NCI-H1092 (cell line): ENCODE measurements at places on chromosomes 6 and 20.

DNA sequence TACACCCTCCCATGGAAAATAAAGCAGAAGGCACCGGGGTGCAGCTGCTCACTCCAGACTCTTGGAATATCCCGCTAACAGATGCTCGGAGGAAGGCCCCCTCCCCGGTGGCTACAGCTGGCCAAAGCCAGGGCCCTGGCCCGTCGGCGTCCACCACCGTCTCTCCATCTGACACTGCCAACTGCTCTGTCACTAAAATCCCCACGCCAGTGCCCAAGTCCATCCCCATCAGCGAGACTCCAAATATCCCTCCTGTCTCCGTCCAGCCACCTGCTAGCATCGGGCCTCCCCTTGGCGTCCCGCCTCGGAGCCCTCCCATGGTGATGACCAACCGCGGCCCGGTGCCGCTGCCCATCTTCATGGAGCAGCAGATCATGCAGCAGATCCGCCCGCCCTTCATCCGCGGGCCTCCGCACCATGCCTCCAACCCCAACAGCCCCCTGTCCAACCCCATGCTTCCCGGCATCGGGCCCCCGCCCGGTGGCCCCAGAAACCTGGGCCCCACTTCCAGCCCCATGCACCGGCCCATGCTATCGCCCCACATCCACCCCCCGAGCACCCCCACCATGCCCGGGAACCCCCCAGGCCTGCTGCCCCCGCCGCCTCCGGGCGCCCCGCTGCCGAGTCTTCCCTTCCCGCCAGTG is 143.9 kb downstream of the SOBP start:
- DNase-seq: no peak

DNA sequence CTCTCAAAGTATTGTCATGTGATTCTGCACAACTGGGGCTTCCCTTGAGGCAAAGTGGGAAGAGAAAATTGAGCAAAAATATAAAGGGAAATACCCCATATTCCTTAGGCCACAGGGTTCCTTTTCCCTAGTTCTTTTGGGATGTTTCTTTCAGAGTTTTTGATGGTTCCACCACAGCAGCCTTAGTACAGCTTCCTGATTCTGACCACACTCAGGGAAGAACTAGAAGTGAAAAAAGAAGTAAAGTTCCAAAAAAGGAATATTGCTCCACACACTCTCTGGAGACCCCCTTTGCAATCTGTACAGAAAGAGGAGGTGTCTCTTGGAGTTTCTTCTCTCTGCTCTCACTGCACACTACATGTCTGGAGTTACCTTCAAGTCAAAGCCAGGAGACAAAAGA is 27.9 kb upstream of the HLA-DQA2 start:
- DNase-seq: no peak

DNA sequence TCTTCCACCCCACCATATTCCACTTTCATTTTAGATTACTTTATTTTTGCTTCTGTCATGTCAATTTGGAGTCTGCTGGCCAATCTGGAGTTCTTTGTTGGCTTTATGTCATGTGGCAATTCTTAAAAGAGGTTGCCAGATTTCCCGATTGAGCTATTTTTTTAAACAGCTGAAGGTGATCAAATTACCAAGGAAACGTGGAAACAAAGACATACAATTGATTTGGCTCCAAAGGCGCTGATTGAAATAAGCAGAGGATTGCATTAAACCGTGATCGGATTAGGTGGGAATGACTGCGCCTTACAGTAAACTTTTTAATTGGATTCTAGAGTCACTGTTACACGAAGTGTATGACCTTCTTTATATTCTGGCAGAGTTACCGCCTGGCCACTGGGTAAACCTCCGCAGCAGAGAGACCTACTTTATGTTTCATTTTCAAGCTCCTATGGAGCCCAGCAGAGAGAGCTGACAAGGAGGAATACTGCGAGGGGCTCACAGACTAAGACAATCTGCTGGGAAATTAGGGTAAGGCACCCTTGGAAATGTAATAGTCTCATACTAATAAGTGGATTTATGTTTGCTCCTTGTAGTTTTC is 37.9 kb downstream of the SIM1 start:
- DNase-seq: no peak

DNA sequence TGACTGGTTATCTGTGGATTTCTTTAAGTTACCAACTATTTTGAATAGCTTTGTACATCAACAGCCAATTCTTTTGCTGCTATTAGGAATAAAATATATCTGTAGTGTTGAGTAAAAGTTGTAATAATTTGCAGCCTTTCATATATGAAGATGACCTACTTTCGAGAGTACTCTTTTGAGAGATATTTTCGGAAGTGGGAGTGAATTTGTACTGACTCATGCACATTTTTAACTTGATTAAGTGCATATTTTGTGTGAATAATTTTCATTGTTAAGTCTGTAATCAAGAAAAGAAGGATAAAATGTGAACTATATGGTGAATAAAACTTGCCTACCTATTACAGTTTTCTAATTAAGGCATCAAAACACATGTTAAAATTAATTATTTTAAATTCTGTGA is 51.9 kb downstream of the L3MBTL3 start:
- no peak for DNase-seq

GRCh38 chr6:139271056-139271455 is 20.7 kb downstream of the TXLNB start:
- no peak for DNase-seq

DNA sequence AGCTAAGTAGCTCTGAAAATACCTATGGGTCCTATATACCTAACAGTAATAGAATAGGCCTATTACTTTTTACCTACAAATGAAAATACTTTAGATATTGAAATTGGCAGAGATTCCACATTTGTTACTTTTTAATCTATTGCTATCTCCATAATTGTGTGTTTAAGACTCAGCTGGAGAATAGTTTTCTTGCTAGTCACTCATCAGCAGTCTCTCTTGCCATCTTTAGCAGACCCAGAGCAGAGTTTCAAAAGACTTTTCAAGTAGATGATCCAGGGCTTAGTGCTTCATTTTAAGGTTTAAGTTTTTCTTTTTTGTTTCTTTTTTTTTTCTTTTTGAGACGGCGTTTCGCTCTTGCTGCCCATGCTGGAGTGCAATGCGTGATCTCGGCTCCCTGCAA is 12.9 kb downstream of the ANKS1A start:
- DNase-seq: no peak

DNA sequence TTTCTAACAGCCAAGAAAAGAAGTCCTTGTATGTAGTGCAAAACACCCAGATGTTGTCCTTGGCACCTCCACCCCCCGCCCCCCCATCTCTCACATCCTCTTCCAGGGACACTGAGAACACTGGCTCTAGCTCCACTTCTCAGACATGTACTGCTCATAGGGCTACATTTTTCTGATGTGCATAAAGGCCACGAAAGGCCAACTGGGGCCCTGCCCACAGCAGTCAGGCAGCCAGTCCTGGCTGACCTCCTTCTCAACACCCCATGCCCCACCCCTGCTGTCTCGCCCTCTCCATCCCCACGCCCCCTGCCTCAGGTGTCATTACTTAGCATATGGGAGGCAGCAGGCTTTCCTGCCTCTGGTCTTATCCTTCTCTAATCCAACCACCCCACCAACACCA is 11.3 kb downstream of the GABRR1 start:
- no peak for DNase-seq

GRCh38 chr20:58308680-58309527 is 611 bp upstream of the RAB22A start:
- no peak for DNase-seq

- no peak for DNase-seq
Observed at GRCh38 chr6:168962886-168963285, 290.8 kb downstream of the THBS2 start.
